AG08396 (cell line): ENCODE measurements at places on chromosomes 2 and 18.
A peak's percentile ranks its signal among the peaks of the same experiment; 100 is the strongest.

- DNase-seq: no peak
Observed at GRCh38 chr18:49856496-49856895, 43.2 kb upstream of the ACAA2 start.

DNA sequence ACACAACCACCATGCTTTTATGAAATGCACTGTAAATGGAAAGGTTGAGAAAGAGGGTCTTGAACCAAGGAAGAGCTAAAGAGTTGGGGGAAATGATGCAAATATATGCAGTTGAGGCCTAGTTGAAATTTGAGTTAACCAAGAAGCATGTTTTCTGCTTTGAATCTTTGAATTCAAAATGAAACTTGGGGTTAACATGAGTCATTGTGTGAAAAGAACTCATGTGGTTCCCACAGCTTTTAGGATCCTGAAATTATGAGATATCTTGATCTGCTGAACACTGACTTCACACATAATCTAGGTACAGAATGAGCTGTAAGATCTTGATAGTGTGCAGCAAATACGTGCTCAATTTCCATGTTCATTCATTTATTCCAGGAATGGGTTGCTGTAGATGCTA lies 422.9 kb upstream of the TRIB2 start:
- no peak for DNase-seq

DNA sequence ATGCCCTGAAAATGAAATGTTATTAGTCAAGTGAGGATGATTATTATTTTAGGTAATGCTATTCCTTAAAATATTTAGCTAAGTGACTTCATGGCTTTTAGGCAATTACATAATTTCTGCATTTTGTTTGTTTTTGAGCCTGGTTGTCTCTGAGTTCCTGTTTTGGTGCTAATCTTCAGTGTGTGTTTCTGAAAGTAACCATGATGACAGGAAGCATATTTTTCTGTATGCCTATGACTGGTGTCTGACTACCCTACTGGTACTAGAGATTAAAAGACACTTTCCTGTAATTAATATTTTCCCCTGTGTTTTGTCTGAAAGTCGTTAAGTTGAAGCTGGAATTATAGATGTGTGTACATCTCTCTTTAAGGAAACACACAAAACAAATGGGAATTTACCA lies 295.0 kb upstream of the SPRED2 start:
- no peak for DNase-seq

DNA sequence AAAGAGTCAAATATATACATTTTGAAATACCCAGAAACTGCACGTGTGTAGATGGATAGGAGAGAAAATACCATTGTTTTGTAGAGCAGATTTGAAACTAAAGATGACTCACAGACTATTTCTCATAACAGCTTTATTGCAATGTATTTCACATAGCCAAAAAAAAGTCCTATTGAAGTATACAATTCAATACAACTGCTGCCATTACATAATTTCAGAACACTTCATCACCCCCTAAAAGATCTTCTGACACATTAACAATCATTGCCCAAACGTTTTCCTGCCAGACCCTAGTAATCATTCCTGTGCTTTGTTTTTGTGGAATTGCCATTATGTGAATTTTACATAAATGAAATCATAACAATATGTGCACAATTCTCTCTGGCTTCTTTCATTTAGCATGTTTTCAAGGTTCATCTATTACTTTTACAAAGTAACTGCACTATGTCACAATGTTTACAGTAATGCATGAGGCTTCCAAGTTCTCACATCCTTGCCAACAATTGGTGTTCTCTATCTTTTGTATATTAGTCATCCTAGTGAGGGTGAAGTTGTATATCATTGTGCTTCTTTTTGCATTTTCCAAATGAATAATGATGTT lies 378.6 kb upstream of the CWC22 start:
- peak; percentile 15 for DNase-seq

- DNase-seq: peak; percentile 49
Observed at GRCh38 chr18:75638223-75638775, 210.8 kb upstream of the SMIM21 start.

GRCh38 chr2:219122202-219122980 lies 38.2 kb downstream of the NHEJ1 start:
- no peak for DNase-seq

DNA sequence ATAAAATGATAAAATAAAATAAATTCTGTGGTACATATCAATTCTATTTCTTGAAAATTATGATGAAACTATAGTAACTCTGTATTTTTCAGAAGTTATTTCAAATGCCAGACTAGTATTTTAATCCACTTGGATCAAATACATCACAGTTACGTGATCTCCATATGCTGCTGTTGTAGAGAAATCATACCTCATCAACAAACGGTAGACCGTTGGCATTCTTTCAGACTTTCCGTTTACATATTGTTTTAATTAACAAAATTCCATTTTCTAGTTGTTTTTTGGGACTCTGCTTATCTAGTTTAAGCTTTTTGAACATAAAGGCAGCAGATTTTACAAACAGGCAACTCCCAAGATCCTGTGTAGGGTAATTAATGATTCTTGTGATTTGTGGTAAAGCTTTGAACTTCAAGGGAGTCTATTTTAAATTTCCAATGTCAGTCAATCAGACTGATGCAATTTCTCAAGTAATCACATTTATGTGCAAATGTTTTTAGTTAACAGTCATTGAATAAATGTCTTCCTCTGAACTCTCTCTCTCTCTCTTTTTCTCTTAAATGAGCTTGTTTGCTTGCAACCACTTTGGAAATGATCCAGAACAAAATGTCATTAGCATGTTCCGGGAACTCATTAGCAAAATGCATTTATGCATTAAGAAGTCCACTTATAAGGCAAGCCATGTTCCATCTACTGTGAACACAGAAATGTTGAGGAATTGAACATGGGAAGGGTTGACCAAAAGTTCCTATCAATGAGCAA lies 31.8 kb downstream of the NYAP2 start:
- DNase-seq: no peak

DNA sequence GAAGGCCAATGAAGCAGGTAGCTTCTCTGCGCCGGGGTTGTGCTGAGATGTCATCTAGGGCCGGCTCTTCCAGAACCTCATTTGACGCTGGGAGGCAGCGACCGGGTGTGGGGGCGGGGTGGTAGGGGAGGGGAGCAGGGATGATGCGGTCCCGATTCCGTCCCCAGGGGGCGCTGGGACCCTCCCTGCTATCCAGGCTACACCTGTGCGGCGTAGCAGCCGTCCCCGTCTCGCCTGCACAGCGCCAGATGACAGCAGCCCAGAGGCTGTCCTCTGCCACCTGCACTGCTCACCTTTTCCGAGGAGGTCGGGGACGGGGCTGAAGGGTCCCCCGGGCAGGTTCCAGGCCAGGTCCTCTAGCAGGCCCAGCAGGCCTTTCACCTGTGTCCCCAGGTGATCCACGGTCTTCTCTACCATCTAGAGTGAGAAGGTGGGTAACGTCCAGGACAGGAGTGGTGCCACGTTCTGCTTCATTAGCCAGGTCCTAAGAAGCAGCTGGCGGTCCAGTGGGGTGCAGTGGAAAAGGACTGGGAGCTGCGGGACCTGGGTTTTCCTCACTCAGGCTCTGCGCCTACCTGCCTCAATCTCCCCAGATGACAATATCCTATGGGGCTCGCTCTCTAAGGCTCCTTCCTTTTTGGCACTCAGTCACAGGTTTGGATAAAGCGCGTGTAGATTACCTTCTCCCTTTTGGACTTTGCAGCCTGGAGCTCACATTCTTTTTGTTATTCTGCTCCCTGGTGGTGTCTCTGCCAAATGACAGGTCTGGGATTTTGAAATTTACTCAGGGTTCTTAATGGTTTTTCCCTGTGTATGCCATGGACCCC lies 56.0 kb upstream of the RAB6C start:
- DNase-seq: no peak

- DNase-seq: no peak
Observed at GRCh38 chr2:171745806-171746205, 58.5 kb downstream of the DYNC1I2 start.

- DNase-seq: no peak
Observed at GRCh38 chr2:192888109-192888508, 693.4 kb upstream of the TMEFF2 start.

GRCh38 chr2:197297772-197298318 lies 12.7 kb downstream of the ANKRD44 start:
- DNase-seq: no peak

DNA sequence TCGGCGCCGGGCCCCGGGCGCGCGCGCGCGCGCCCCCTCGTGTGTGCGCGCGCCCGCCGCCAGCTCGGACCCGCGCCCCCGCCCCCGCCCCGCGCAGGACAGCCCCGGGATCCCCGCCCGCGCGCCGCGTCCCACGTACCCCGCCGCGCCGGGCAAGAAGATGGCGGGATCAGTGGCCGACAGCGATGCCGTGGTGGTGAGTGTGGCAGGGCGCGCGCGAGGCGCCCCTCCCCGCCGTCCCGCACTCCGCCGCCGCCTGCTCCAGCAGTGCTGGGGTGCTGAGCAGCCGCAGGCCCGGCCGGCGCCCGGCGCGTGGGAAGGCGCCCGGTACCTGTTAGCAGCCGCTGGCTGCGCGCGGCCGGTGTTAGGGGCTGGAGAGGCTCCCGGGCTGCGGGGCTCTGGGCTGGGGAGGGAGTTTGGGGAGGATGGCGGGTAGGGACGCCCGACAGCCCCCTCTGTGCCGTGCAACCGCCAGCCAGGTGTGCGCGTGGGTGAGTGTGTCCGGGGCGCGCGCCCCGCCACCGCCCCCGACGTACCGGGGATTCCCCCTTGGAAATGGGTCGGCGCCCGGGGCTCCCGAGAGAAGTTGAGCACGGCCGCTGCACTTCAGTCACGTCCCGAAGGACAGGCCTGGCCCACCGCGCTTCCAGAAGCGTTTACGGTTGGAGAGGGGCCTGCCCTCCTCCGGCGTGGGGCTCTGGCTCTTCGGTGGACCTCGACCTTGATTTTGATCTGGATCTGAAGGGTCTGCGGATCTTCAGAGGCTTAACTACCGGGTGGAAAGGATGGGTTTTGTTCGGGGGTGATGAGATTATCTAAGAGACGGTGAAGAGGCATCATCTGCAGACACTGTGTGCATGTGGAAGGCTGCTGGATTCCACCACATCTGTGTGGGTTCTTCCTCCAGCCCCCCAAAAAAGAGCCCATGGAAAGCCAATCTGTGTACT lies 697 bp downstream of the LGALSL start:
- DNase-seq: peak; percentile 76

DNA sequence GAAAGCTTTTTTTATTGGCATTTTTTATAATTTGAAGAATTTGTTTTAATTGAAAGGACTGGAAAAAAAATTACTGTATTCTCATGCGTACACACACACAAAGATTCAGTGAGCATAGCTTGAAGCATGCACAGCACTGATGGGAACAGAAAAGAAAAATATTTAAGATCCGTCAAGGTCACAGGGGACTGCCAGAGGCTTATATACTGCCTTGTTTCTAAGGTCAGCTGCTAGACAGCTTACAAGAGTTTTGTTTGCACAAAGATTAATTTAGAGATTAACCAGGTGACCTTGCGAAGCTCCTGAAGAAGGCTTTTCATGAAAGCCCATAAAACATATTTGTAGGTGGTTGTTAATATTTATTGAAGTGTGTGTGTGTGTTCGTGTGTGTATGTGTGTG lies 396.3 kb downstream of the TRIB2 start:
- no peak for DNase-seq

GRCh38 chr2:203340791-203341487 lies 12.7 kb downstream of the ABI2 start:
- DNase-seq: peak; percentile 64

DNA sequence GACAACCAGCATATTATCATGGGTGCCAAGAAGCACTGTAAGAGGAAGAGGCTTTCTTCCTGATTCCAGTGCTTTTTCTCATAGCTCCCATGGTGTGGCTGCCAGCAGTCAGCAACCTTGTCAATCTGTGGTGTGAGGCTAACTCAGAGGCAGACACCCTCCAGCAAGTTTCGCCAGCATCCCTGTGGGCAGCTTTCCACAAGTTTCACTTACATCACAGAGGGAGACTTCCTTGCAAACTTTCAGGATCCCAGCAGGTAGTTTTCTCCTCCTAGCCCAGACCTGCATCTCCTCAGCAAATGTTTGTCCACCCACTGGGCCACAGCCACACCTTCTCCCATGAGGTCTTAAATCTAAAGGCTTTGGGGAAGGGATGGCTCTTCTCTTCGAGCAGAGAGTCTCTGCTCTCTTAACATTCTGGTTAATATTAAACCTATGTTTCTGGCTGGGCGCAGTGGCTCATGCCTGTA lies 9.1 kb downstream of the DNAH7 start:
- DNase-seq: no peak

DNA sequence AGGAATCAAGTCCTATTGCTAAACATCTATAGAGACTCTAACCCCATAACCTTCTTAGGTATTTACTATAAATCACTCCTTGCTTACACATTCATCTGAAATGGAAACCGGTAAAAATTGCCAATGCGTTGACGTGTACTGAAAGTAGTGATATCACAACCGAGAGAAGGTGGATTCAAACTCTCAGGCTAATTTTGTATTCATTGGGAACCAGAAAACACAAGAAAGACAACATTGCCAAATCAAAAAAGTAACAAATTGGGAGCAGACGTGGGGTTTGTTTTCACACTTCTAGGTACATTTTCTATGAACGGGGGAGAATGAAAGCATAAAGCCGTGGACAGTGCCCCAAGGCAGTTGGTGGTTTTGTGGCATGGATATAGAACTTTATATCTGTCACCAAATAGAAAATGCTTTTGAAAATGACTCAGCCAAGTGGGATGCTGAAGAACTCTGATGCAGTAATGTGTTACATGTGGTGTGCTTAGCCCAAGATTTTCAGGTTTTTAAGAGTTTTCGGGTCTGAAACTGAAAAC lies 155.1 kb upstream of the RASGRP3 start:
- DNase-seq: peak; percentile 42

DNA sequence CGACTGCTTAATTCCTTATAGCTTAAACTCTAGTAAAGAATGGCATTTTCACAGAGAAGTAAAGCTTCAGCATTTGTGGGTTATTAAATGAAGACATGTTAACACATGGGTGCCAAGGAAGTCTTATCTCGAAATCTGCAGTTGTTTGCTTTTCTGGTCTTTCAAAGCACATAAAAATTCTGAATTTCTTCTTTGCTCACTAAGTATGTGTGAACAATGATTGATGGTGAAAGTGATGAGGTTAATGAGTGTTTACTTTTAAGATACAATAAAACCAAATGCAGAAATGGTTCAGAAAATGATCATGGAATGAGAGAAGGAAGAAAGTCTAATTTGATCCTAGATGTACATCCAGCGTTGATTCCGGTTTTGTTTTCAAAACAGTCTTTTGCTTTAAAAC lies 234.6 kb upstream of the RAB12 start:
- DNase-seq: no peak

DNA sequence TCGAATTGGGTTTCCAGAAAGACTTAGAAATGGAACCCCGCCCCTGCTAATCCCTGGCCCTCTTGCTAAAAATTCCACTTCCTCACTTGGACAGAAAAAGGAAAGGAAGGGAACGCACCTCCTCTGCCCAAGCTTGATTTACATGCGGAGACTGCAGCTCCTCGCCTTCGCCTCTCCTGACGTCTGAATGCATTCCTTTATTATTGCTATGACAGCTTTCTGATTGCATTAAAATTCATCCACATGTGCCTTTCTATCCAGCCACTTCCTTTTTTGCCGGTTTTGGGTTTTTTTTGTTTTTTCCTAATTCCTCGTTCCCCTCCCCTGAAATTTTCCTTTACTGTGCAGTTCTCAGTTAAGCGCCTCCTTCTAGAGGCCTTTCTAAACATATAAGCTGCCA lies 287.8 kb downstream of the CELF4 start:
- no peak for DNase-seq

GRCh38 chr2:71082402-71083252 lies 14.2 kb downstream of the NAGK start:
- no peak for DNase-seq

- no peak for DNase-seq
Observed at GRCh38 chr2:239920693-239921365, 104.3 kb downstream of the NDUFA10 start.

GRCh38 chr18:36672437-36673344 lies 156.1 kb downstream of the TPGS2 start:
- DNase-seq: peak; percentile 33
